ENCODE measurements at places on chromosomes 11 and 22.

- no peak for DNase-seq
These were observed 31.7 kb downstream of the PGM2L1 start for GRCh38 chr11:74366576-74366975.

- DNase-seq, result peak; percentile 62
These were observed at the start of gene FJX1 for GRCh38 chr11:35617687-35618496. Gene FJX1, plus strand, starts transcription at chr11:35618460. Its CDS starts 177 bp downstream, at chr11:35618637.

- no peak for DNase-seq
These were observed 112.2 kb upstream of the RRM1 start for GRCh38 chr11:3982431-3982830.

- DNase-seq, result no peak
These were observed 37.0 kb downstream of the MYO7A start for GRCh38 chr11:77165066-77165465.

GRCh38 chr22:46738647-46739093 is 618 bp upstream of the CERK start:
- DNase-seq, result no peak

DNA sequence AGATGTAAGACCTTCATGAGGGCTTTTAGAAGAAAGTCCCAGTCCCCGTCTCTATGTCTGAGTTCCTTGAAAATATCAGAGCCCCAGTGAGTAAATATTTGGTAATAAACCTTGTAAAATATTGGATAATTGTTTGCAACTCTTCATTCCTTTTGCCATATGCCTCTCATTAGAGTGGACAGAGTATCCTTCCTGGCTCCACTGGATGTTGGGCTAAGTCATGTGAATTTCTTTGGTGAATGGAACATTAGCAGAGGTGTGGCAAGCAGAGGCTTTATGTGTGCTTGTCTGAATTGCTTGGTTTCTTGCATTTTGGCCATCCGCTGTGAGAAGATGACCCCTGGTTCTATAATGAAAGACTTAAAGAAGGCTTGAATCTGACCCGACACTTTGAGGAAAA is 490.3 kb downstream of the METTL15 start:
- DNase-seq, result no peak

- DNase-seq, result peak; percentile 2
These were observed 40.5 kb downstream of the GGTLC2 start for GRCh38 chr22:22684580-22685561.

- DNase-seq, result no peak
These were observed 36.5 kb downstream of the TOM1 start for GRCh38 chr22:35335936-35336781.

DNA sequence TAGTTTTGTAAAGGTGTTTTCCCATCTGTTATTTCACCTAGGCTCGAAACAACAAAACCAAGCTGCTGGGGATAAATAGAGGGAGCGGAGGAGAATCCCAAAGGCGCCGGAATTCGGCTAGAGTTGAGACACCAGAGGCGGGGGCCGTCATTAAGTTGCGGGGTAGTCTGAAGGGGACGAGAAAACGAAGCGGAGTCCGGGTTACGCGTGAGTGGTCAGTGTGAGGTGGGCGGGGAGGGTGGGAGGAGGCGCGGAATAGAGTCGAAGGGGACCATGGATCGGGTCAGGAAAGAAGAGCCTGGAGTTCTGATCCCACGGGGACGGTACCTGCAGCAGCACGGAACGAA is 361 bp downstream of the SRPRA start:
- DNase-seq, result no peak

DNA sequence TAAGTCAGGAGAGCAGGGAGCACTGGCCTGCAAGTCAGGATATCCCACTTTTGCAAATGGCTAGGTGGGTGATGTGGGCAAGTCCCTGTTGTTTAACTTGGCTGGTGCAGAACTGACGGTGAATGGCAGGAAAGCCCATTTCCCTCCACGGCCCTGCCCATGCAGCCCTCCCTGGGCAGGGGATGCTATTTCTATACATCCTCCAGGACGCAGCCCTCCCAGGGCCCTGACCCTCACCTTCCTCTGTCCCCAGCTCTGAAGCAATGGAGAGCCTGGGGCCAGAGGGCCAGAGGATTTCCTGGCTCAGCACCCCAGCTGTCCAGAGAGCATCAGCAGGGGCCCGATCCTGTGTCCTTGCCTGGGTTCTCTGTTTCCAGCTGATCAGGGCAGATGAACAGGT is 91.3 kb downstream of the TSPAN18 start:
- DNase-seq, result no peak

DNA sequence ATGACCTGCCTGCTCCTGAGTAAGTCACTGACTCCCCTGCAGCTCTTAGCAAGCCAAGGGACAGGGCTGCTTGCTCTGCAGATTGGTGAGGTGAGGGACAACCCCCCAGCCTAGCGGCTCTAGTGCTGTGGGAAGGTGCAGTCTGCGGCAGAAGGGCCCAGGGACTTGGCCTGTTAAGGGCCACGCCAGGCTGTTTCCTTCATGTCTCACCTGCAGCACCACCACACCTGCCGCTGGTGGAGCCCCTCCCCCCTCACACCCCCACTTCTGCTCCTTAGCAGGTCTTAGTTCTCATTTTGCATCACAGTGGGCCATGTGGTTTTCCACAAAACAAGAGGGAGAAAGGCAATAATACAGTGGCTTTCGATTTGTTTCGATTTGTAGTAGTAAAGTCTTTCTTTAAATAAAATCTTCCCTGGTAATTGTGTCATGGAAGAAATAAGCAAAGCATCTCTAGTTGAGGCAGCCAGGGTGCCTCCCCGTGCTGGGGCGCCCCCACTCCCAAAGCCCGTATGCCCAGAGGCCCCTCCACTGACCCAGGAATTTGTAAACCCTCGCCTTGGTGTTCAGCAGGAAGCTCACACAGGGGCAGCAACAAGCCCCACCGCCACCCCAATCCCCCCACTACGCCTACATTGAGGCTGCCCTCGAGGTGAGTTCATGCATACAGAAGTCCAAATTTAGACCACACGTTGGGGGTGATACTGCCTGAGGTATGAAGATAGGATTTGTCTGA is 86.5 kb upstream of the CLDN5 start:
- no peak for DNase-seq

DNA sequence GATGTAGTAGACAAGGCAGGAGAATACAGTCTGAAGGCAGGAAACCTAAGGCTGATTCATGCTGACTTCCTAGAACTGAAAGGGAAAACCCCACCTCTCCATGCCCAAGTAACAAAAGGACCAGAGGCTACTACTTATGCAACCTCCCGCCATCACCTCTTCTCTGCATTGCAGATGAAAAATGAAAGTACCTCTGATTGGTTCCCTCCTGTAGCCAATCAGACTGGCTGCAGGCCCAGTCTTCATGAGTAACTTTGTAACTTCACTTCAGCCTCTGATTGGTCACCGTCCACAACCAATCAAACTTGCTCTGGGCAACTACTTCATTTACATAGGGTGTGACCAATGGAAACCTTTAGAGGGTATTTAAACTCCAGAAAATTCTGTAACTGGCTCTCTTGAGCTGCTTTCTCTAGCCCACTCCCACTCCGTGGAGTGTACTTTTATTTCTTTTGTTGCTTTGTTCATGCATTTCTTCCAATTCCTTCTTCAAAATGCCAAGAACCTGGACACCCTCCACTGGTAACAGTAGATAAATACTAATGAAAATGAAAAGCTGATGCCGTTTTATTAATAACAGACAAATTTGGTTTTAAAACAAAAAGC is 5.2 kb upstream of the MAP6 start:
- no peak for DNase-seq

GRCh38 chr11:119249671-119250010 is 43.5 kb downstream of the CBL start:
- DNase-seq, result no peak

DNA sequence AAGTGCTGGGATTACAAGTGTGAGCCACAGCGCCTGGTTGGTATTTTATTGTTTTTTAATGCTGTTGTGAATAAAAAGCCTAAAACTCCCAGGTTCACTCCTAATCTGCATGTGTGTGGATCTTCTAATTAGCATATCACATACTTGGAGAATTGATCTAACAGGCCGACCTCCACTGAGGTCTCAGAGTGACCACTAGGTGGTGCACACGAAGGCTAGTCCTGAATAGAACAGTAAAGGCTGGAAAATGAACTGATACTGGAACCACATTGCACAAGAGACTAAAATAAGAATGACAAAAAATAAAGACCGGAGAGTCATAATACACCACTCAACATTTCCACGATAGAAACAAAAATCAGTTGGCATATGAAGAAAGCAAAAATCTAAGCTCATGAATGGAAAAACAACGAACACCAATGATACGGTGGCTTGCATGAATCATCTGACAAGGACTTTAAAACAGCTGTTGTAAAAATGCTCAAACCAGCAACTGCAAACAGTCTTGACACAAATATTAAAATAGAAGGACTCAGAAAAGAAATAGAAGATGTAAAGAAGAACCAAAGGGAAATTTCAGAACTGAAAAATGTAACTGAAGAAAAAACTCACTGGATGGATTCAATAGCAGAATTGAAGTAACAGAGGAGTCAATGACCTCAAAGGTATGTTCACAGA is 19.2 kb downstream of the PIM3 start:
- peak; percentile 14 for DNase-seq

DNA sequence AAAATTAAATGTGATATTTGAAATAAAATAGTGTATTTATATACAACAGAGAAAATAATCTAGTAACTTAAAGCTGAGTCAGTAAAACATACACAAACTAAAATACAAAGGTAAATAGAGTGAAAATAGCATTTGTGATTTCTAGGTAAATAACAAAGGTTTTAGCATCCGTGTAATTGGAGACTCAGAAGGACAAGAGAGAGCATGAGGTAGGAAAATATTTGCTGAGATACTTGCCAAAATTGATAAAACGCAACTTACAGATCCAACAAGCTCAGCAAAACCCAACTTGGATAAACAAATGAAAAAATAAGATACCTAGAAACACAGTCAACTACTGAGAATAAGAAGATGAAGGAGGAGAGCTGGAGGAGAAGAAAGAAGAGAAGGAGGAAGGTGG is 634.7 kb upstream of the CCDC179 start:
- DNase-seq, result no peak

- no peak for DNase-seq
These were observed 44.7 kb upstream of the CXCR5 start for GRCh38 chr11:118838905-118839553.

GRCh38 chr11:112836256-112836602 is 125.0 kb upstream of the NCAM1 start:
- DNase-seq, result no peak

DNA sequence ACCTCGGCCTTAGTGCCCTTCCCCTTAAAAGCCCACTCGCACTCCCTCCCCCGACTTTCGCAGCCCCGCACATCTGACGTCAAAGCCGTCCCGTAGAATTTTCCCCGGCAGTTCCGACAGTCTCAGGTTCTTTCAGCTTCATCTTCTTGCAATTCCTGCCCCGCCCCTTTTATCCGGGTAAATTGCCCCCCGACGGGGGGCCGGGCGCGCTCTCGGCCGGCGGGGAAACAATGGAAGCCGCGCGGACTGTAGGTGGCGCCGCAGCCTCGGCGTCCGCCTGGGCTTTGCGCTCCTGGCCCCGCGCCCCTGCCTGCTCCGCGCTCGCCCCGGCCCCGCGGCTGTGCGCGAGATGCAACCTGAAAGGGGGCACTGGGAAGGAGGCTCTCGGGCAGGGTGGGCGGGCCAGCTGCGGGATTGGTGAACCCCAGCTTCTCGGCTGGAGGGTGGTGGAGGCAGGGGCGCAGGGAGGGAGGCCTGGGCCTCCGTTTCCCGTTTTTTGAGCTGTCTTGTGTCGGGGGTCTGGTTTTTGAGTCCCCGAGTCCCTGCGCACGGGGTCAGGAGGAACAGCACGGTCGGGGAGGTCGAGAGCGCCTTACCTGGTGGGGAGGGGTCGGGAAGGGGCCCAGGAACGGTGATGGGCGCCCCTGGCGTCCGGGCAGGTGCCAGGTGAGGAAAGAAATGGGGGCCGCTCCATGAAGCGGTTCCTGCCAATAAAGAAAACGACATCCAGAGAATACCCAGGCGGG is 859 bp upstream of the FGF19 start:
- peak; percentile 31 for DNase-seq

- peak; percentile 14 for DNase-seq
These were observed 60.7 kb downstream of the STK33 start for GRCh38 chr11:8533332-8533731.

- no peak for DNase-seq
These were observed 14.7 kb upstream of the UBQLNL start for GRCh38 chr11:5531053-5531831.

- no peak for DNase-seq
These were observed 10.1 kb upstream of the HTR3B start for GRCh38 chr11:113894421-113894996.

GRCh38 chr11:67119585-67120391 is 725 bp downstream of the KDM2A start:
- peak; percentile 18 for DNase-seq

DNA sequence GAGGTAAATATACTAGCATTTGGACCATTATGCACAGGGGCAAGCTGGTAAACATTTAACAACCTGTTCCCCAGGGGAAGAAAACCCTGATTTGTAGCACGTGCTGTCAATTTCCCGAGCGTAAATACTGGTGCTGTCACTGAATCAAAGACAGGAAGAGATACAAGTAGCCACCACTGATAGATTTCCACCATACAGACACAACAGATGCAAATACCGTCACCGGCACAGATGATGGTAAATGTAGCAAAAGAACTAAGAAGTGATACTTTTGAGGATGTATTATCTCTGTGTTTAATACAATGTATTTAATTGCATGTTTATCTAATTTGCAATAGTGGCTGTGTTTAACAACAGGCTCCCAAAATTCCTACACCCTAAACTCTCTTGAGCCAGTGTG is 39.6 kb downstream of the SHISAL1 start:
- no peak for DNase-seq

DNA sequence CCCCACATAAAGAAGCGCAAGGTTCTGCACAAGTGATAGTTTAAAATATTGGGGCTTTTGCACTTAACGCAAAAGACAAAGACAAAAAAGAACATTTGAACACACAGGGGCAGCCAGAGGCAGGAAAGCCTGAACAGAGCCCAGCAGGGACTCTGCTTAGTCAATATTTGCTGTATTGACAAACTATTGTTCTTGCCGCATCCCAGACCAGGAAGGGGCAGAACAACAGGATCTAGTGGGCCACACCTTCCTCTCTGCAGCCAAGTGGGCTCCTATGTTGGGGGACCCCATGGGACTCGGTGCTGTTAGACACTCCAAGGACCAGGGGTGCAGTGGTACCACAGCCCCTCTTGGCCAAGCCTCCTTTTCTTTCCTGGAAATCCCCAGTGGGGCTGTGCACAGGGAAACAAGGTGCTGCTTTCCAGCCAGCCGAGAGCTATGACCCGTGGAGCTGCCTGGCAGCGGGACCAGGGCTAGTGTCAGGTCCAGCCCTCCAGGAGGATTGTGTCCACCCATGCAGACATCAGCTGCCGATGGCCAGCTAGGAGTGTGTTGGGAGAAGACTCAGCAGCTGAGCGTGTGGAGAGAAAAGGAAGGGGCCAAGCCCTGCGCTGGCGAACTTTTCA is 43.3 kb upstream of the ANO1 start:
- peak; percentile 85 for DNase-seq

All from NCI-H345 (cell line).